ENCODE measurements at places on chromosomes 12 and 14.

- no peak for DNase-seq
Observed at GRCh38 chr12:47400266-47400665, 305.6 kb downstream of the RPAP3 start.

- DNase-seq = peak; percentile 47
Observed at GRCh38 chr12:6765634-6766581, at the start of gene PTMS. Gene PTMS (plus strand): TSS chr12:6766363. CDS start chr12:6766706, 343 bp downstream.

DNA sequence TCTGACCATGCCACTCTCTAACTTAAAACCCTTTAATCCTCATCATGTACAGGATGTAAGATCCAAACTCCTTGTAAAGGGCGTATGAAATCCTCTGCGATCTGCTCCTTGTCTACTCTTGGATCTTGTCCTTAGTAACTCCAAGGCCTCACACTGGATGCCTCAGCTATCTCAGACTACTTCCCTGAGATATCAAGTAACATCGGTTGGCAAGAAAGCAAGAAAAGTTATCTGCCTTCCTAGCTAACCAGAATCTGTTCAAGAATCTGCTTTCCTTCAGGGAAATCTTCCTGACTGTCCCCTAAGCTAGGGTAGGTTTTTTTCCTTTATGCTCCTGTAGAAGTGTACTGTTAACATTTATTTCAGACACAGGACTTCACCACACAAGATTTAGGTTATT, 82.6 kb downstream of the TAOK3 start:
- DNase-seq = no peak

GRCh38 chr14:24513009-24513408, 4.9 kb upstream of the CMA1 start:
- DNase-seq = no peak

GRCh38 chr12:68259318-68259940, 6.0 kb upstream of the IL22 start:
- DNase-seq = peak; percentile 63

- no peak for DNase-seq
Observed at GRCh38 chr14:34218881-34219280, 243.2 kb downstream of the SPTSSA start.

GRCh38 chr14:104181761-104182530, 43.6 kb downstream of the KIF26A start:
- no peak for DNase-seq

- no peak for DNase-seq
Observed at GRCh38 chr12:96879301-96879700, 27.8 kb upstream of the NEDD1 start.

- no peak for DNase-seq
Observed at GRCh38 chr14:101049511-101049910, 146.0 kb upstream of the RTL1 start.

GRCh38 chr12:107844312-107844921, 69.9 kb downstream of the ASCL4 start:
- no peak for DNase-seq

DNA sequence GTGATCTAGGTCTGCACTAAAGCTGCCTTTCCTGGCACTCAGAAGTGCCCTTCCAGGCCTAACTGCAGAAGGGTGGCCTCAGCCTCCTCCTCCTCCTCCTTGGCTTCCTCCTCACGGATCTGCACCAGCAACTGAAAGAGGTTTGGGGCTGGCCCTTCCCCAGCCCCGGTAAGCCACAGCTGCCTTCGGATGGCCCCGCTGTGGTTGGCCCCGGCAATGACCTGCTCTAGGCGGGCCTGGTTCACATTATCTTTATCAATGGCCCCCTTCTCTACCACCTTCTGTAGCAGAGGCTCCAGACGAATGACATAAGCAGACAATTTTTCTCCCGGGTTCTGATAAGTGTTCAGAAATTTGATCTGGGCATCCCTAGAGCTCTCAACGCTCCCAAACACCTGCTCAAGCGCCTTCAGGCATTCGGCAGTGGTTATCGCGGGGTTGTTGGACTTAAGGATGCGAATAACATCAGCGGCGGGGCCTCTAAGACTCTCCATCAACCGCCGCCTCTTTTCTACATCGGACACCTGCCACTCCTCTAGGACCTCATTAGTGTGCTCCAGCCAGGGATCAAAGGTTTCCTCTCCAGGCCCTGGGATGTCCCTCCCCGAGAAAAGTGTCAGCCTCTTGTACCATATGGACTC, 1.5 kb downstream of the PNMA1 start:
- DNase-seq = peak; percentile 53

DNA sequence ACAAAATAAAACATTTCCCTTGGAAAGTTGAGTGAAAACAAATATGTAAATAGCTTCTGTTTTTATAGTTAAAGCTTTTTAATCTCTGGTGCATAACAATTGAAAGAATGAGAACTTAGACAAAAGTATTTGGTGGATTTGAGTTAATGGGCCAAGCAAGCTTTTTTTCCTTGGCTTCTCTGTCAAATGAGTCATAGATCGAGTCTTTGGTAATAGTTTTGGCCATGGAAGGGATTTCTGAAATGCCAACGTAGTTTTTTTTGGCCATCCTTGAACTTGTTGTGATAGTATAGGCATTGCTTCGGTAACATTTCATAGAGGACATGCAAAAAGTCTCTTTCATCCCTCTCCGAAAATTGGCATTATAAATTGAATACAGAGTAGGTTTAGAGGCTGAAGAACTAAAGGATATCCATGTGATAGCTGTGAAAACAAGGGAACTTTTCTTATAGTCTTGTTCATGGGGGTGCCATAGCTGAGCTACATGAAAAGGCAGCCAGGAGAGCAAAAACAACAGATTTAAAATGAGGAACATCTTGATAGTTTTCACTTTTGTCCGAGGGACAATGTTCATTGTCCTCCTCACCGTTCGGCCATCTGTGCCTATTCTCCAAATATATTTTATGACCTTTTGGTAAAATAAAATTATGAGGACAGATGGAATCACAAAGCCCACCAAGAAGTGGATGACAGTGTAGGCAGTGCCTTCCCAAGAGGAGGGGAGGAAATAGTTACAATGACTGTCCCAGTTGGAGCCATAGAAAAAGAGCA, 34.7 kb downstream of the GPR19 start:
- no peak for DNase-seq

- DNase-seq = no peak
Observed at GRCh38 chr12:103742349-103742932, 98.6 kb downstream of the NT5DC3 start.

DNA sequence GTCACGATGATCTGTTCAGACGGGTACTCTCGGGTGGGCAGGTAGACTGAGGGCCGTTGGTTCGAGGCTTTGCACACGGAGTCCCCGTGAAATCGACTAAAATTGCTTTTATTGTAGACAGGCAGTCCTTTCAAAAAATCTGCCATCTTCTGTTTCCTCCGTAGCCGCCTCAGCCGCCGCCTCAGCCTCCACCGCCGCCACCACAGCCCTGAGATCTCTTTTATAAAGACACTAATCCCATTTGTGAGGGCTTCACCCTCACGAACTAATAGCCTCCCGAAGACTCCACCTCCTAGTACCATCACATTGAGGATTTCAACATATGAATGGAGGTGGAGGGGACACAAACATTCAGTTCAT, 74.2 kb downstream of the KLHL28 start:
- no peak for DNase-seq

- peak; percentile 52 for DNase-seq
Observed at GRCh38 chr12:124493809-124494750, 73.3 kb downstream of the NCOR2 start.

DNA sequence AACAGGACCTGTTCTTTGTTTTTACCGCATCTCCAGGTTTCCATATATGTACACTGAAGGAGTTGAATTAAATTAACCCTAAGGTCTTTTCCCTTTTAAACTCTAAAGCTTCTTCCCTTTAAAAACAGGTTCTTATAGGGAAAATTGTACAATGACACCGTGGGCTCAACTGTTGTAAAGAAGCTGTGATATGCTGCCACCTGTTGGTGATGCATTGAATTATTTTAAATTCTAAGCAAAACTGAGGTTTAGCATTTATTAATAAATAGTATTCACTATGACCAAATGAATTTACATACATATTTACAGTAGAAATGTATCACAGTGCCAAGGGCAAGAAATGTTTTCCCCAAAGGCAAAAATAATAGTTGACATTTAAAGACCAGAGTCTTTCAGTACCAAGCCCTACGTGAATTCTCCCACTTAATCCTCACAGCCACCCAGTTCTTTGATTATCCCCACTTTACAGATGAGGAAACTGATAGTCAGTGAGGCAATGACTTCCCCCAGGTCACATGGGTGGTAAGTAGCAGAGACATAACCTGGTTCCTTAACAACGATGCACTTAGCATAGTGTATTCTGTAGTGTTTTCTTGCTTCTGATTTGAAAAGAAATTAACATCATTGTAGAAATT, 35.7 kb upstream of the TMEM263 start:
- peak; percentile 39 for DNase-seq

DNA sequence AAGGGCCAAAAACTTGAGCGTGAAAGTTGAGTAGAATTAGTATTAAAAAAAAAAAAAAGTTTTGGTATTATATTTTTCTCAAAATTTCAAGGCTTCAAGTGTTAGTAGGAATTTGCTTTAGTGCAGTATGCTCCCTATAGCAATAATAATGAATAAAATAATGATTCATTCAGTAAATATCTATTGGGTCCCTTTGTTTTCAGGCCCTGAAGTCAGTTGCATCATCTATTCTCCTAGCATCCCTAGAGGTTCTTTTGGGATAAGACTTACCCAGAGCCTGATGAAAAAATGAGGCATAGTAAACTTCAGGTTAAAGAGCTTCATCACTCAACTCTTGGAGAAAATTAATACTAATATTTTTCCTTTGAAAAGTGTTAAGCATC, 1.1 kb downstream of the KMT5A start:
- no peak for DNase-seq

DNA sequence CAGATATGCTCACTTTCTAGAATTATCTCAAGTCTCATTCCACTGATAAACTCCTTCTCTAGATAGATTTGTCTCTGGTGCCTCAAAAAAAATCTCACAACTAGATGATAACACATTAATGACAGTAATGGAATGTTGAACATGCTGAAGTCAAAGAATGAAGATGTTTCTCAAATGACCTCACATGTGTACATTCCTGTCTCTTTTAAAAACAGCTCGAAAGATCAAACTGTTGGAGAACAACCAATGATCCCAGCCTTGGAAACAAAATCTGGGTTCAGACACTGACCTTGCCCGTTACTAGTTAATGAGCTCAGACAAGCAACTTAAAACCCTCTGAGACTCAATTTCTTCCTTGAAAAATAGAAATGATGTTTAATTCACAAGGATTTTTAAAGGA, 44.7 kb upstream of the KCNJ8 start:
- no peak for DNase-seq

DNA sequence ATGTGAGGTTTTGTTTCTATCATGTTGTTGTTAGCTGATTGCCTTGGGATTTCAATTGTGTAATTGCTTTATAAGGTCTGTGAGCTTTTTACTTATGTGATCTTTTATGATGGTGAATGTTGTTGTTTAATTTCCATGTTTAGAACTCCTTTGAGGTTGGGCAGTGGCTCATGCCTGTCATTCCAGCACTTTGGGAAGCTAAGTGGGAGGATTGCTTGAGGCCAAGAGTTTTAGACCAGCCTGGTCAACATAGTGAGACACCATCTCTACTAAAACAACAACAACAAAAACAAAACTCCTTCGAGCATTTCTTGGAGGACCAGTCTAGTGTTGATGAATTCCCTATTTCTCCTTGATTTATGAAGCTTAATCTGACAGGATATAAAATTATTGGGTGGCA, 102.1 kb upstream of the PMCH start:
- DNase-seq = no peak

- DNase-seq = no peak
Observed at GRCh38 chr14:33505266-33505962, 445.5 kb downstream of the EGLN3 start.

DNA sequence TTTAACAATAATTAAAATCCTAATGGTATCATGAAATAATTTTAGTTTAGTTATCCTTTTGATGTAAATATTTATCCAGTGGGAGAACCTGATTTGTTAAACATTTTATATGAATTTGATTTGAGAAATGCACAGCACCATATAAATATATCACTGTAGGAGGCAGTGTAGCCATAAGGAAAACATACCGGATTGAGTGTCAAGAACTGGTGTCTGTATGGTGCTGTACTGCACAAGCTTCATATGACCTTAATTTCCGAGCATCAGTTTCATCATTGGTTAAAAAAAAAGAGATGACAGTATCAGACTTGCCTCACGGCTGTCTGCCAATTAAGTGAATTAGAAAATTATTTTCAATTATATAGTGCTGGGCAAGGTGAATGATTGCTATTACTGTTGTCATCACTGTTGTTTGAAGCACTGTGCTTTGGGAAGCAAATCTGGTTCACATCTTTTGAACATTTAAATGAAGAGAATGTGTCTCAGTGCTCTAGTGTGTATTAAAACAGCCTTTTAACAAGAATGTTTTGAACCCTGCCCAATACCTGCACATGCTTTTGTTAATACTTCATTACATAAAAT, 72.1 kb downstream of the TMTC2 start:
- no peak for DNase-seq

DNA sequence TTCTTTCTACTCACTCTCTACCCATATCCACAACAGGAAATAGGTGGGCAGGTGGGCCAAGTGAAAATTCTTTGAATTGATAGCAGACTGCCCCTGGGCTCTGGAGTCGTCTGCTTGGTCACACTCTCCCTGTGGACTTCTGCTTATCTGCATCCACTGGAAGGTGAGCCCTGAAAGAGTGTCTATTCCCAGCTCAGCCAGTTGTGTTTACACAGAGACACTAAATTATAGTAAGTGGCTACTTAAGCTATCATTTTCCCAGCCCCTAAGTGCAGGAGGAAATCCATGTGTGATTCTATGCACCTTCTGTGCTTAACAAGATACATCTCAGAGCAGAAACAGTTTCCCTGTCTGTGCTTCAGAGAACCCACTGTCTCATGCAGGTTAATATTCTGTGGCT, 338.4 kb downstream of the FUT8 start:
- no peak for DNase-seq

Data from activated CD8-positive, alpha-beta T cell treated with anti-CD3 and anti-CD28 coated beads, Interleukin-2, amount 10 ng/mL, durations not matched to agents 7 days and 5 days (primary cell).